ENCODE measurements at places on chromosomes 7 and 10. TPM values are rescaled to one million over a fixed set of nuclear protein-coding genes. Genes with fewer than 3 reads are reported as not detected.

TMEM213 gene
- 48.3 TPM for polyA plus RNA-seq

MMP21 gene
- 0.38 TPM for polyA plus RNA-seq

MYPN gene
- 0.07 TPM for polyA plus RNA-seq

FBXL13 gene
- 3.0 TPM for polyA plus RNA-seq

SLC13A1 gene
- 18.8 TPM for polyA plus RNA-seq

ZNF853 gene
- 15.0 TPM for polyA plus RNA-seq

FGFR2 gene
- polyA plus RNA-seq: 104 TPM

DHX32 gene
- 27.7 TPM for polyA plus RNA-seq

Measured in right renal pelvis (tissue), 4 donors.